ENCODE measurements at places on chromosomes 16 and 17. TPM values are rescaled to one million over a fixed set of nuclear protein-coding genes. Genes with fewer than 3 reads are reported as not detected.

GAST gene
- not detected for total RNA-seq

ARHGDIG gene
- not detected for total RNA-seq

COPZ2 gene
- 55.9 TPM for total RNA-seq

OR3A3 gene
- not detected for total RNA-seq

ACAP1 gene
- total RNA-seq: not detected

PABPN1L gene
- total RNA-seq: not detected

ARL5C gene
- total RNA-seq: not detected

MYO15A gene
- 3.1 TPM for total RNA-seq

TBC1D3I gene
- total RNA-seq: not detected

TPSG1 gene
- not detected for total RNA-seq

NAGS gene
- 1.6 TPM for total RNA-seq

ITPRIPL2 gene
- 63.8 TPM for total RNA-seq

CMTM1 gene
- 0.25 TPM for total RNA-seq

ADAM11 gene
- total RNA-seq: 0.15 TPM

KIF2B gene
- not detected for total RNA-seq

FBXL16 gene
- total RNA-seq: not detected

MIS12 gene
- 12.4 TPM for total RNA-seq
